ENCODE measurements at places on chromosomes 2 and 18. TPM values are rescaled to one million over a fixed set of nuclear protein-coding genes. Genes with fewer than 3 reads are reported as not detected.

The KCNS3 gene
- not detected for total RNA-seq

GRCh38 chr2:172404824-172405223 lies 22.6 kb upstream of the ITGA6 start:
- H3K4me3 ChIP-seq, result no peak overlapping the region
- no peak for DNase-seq
- H3K27ac ChIP-seq, result no peak overlapping the region
- H3K27me3 ChIP-seq, result no peaks in the 10 kb centered on the region

DNA sequence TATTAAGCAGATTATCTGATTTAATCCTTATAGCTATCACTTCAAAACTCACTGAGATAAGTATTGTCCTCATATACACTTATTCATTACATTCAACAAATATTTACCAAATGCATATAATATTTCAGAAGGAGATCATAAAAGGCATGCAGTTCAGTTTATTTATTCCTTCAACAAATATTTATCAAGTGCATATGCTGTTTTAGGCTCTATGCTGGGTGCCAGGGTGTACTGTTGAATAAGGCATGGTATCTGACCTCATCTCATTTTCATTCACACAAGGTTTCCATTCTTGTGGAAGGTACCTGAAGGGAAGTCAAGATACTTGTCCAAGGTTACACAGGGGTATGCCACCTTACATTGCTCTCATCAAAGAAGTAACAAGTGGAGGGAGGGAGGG lies 213.0 kb downstream of the INSIG2 start:
- no peak overlapping the region for H3K27ac ChIP-seq
- no peaks in the 10 kb centered on the region for H3K27me3 ChIP-seq
- no peaks in the 10 kb centered on the region for H3K4me1 ChIP-seq
- no peak for DNase-seq

The SP140 gene
- total RNA-seq, result 45.2 TPM

The SRBD1 gene
- total RNA-seq, result 27.1 TPM

DNA sequence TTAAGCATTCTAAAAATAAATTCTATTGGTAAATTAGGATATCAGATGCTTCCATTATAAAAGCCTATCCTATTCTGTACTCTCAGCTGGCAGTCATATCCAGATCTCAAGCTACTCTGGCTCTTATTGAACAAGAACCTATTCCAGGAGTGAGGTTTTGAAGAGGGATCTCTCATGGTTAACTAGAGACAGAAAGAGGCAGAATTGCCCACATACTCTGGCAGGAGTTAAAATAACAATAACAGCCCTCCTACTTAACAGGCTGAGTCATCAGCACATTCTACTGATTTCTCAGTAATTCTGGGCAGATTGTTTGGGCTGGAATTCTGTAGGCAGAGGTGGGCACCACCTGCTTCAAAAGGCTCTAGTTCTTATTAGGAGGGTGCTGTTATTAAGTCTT lies 142.0 kb upstream of the UNC80 start:
- no peak overlapping the region for H3K27ac ChIP-seq
- no peaks in the 10 kb centered on the region for H3K27me3 ChIP-seq
